Colonic mucosa (tissue), 4 donors: ENCODE measurements at places on chromosomes 2 and 18.

DNA sequence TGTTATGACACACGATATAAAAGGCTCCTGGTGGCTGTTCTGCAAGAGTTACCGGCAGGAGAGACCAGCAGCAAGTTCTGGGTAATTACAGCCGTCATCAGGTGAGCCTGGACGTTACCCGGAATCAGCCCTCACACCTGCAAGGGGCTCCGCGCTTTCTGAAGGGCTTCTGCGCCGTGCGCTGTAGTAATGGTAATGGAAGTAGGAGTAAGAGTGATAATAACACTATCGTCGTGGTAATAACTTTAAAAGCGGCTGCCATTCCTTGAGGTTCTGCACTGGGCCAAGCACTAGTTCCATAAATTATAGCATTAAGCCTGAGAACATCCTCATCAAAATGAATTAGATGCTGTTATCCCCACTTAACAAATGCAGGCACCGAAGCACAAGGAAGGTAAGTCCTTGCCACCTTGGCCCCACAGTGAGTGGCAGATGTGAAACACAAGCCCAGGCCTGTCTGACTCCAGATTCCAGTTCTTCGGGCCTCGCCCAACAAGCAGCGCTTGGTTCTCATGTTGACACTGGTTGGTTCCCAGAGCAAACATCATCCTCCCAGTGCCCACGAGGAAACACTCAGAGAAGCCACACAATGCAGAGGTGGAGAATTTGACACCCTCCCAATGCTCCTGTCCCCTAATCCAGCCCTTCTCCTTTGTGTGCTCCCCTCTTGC, 205.2 kb downstream of the EIPR1 start:
- no peak for DNase-seq
- no peaks in the 10 kb centered on the region for H3K4me1 ChIP-seq
- H3K27ac ChIP-seq = no peak overlapping the region
- no peaks in the 10 kb centered on the region for H3K36me3 ChIP-seq

- no peak overlapping the region for H3K4me3 ChIP-seq
- no peaks in the 10 kb centered on the region for H3K36me3 ChIP-seq
These were observed 19.2 kb downstream of the DAW1 start for GRCh38 chr2:227890495-227891079.

GRCh38 chr2:195318440-195319111, 338.4 kb upstream of the SLC39A10 start:
- no peaks in the 10 kb centered on the region for H3K4me1 ChIP-seq
- H3K27ac ChIP-seq = no peak overlapping the region
- peak; percentile 54 for DNase-seq
- H3K27me3 ChIP-seq = no peaks in the 10 kb centered on the region

- no peak overlapping the region for H3K27ac ChIP-seq
- H3K4me1 ChIP-seq = no peaks in the 10 kb centered on the region
- no peaks in the 10 kb centered on the region for H3K27me3 ChIP-seq
- no peak overlapping the region for H3K4me3 ChIP-seq
- no peak for DNase-seq
These were observed 50.2 kb upstream of the CHST9 start for GRCh38 chr18:27235218-27235870.
